ENCODE measurements at places on chromosomes 1 and 21.

DNA sequence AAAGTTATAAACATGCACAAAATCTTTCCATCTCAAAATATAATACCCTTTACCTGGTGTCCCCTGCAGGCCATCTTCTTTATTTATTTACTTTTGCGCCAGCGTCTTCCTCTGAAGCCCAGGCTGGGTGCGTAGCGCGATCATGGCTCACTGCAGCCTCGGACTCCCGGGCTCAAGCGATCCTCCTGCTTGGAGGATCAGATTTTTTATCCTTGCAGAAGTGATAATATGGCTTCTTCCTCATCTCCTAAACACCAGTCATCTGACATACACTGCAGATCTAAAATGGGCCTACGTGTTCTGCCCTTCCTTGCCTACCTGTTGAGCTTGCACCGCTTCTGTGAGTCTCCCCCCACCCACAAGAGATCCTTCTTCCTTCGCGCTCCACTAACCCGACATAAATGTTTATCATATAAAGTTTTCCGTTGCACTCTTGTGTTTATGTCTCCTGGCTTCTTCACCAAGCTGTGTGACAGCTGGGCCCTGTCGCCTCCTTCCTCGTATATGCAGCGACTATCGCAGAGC lies 506 bp upstream of the SRP9 start:
- DNase-seq: no peak

DNA sequence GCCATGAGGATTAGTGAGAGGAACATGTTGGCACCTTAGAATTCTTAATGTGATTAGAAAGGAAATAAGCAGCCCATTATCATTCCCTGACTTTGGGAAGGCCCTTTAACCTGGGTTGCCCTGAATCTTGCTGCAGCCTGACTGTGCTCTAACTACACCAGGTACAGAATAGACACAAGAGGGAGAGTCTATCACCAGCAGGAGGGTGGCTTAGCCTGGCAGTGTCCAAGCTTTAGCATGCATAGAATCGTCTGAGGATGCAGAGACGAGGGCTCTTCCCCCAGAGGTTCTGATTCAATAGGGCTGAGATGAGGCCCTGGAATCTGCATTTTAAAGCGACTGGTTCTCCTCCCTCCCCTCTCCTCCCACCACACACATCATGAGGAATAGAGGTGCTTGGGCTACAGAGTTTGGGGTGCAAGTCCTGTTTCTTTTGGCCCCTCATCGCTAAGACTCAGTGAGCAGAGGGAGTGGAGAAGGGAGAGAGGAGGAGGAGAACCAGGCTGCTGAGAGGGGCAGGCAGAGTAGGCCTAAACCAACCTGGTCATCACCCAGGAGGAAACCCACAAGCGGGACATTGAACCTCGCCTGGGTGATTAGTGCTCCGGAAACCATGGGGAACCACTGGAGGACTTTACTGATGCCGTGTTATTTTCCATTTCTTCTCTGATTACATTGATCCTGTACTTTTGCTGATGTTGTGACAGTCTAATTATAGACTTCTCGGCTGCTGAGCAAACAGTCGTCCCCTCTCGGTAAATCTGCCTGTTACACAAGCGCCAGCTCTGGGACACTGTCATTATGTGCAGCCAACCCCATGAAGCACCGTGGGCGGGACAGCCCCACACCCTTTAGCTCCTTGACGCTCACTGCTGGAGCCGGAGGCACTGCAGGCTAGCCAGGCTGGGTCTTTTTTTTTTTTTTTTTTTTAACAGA lies 6.3 kb upstream of the TENT5C start:
- no peak for DNase-seq

DNA sequence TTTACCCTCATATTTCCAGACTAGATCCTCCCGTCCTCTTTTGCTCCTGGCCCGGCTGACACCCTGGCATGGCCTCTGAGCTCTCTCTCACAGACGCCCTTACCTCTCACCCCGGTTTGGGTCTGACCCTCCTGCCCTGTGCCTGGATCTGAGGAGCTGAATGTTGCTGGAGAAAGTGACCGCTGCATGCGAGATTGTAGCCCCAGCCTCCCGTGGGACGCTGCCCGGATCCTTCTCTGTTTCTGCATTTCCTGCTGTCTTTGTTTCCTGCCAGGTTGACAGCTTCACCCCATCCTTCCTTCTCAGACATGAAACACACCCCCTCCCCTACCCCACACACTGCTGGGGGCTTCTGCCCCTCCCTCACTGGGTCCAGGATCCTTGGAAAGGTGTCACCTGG lies 9.5 kb downstream of the FAM131C start:
- no peak for DNase-seq

- no peak for DNase-seq
These were observed 29.2 kb downstream of the TRABD2B start for GRCh38 chr1:47967864-47968555.

- no peak for DNase-seq
These were observed 208.8 kb downstream of the HIVEP3 start for GRCh38 chr1:41709873-41710272.

DNA sequence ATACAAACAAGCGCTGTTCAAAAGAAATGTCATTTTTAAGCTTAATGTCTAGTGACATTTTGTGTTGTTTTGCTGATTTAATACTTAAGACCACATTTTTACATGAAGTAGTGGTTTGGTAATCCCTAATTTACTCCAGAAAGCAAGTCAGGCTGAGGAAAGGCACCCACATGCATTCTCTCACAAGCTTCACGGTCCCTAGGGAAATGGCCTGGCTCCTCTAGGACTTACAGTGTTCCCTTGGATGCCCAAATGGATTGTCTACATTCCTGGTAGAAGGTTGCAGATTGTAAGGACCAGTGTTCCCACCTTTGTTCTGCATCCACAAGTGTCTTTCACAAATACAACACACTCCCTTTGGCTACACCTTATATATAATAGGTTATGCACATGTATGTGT lies 9.5 kb downstream of the GPSM2 start:
- no peak for DNase-seq

DNA sequence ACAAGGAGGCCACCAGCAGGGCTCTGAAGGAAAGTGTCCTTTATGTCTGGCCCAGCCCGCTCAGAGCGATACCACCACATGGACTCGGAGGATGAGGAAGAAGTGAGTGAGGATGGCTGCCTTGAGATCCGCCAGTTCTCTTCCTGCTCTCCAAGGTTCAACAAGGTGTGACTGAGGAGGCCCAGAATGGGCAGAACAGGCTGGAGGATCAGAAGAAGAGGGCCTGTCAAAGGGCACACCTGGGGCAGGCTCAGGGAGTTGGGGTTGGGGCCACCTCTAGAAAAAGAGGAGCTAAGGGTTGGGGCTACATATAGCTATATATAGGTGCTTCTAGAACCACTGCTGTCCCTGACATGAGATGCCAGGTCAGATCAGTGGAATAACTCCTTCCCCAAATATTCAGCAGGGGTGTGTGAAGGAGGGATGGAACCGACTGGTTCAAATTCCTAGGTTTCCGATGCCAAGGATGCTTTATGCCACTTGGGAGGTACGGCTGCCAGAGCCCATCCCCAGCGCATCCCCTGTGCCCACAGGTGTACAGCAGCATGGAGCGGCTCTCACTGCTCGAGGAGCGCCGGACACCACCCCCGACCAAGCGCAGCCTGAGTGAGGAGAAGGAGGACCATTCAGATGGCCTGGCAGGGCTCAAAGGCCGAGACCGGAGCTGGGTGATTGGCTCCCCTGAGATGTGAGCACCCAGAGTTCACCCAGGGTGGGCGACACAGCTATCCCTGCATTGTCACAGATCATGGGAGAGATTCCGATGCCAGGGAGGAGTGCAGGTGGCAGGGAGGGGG lies 102.2 kb downstream of the PIK3R3 start:
- no peak for DNase-seq

- no peak for DNase-seq
These were observed 18.4 kb upstream of the FRRS1 start for GRCh38 chr1:99784809-99785255.

DNA sequence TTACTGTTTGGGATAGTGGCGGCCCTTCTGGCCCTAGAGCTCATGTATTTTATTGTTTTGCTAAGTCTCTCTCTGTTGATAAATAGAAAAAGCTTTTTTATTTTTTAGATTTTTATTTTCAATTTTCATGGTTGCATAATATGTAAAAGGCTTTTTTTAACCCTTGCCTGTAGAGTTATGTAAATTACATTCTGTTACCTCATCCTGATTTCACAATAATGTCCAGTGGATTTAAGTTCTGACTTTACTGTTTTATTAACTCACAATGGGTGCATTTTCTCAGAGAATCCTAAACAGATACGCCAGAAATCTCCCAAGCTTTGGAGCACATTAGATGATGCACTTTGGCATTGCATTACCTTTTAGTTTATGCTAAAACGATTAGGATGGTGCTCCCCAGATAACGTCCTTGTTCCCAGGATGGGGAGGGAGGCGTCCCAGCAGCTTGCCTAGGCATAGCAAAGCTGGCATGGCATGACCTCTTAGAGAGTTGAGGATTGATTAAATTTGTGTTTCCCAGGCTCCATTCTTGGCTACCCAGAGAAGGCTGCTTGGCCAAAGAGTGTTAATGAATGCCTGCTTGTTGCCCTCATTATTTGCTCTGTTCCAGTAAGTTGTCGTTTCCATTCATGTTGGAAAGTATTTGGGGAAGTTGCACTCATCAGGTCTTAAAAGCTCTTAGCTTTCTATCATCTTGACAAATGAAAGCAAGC lies 17.1 kb downstream of the UTP25 start:
- no peak for DNase-seq

- DNase-seq: no peak
These were observed 103.1 kb downstream of the ST6GALNAC3 start for GRCh38 chr1:76177615-76178014.

DNA sequence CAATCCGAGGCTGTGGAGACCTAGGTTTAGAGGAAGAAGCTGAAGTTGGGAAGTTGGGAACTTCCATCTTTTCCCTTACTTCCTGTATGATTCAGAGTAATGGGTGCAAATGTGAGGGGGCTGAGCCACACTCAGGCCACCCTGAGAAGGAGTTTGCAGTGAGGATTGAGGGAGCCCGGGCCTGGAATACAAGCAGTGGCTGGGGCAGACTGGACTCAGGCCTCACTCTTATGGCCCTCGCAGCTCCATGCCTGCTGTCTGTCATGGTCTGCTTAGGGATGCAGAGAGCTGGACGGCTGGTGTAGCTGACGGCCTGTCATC lies 73.7 kb upstream of the RAB4A start:
- no peak for DNase-seq

DNA sequence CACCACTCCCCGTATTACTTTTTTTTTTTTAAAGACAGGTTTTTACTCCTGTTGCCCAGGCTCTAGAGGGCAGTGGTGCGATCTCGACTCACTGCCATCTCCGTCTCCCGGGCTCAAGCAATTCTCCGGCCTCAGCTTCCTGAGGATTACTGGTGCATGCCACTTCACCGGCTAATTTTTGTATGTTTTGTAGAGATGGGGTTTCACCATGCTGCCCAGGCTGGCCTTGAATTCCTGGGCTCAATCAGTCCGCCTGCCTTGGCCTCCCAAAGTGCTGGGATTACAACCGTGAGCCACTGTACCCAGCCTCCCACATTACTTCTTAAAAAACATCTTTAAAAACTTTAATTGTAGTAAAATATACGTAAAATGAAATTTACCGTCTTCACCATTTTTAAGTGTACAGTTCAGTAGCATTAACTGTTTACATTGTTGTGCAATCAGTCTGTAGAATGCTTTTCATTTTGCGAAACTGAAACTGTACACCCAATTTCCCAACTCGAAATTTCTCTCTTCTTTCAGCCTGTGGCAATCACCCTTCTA lies 77.0 kb downstream of the ZMYM4 start:
- no peak for DNase-seq

GRCh38 chr1:52697795-52698674 lies at the start of gene COA7:
Gene COA7 (minus strand): TSS chr1:52698347. CDS start chr1:52698326, 21 bp downstream.
- DNase-seq: peak; percentile 59

GRCh38 chr1:244449936-244450508 lies 1.7 kb downstream of the ADSS2 start:
- no peak for DNase-seq

DNA sequence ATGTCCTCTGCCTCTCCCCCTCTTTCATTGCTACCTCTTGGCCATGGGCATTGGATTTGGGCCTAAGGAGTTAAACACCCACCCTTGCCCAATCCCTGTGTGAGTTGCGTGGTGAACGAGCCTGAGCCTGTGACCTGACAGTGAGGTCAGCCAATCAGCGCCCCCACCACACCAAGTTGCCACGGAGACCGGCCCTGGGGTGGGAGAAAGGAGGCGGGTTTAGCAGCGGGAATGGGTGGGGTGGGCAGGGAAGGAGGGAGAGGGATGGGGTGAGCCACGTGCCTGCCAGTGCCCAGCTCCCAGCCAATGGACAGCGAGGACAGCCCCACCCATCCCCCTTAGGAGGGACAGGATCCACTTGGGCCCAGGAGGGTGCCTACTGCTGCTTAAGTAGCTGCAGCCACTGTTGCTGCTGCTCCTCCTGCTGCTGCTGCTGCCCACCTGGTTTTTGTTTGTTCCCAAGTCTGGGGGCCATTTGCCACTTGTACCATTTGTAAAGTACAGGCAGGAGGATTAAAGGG lies 9.5 kb downstream of the ZBTB7B start:
- DNase-seq: no peak

DNA sequence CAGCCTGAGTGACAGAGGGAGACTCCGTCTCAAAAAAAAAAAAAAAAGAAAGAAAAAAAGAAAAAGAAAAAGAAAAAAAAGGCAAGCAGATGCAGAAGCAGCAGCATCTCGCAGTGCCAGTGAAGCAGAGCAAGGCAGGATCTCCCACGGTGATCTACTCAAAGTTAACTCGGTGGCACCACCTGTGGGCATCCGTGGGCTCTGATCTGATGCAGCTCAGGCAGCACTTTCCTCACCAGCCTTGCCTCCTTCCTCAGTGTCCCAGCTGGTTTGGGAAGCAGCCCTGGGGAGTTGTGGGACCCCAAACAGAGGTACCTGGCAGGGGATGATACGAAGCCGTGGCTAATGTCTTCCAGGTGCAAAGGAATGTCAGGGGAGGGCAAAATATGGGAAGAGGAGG lies 104.3 kb upstream of the KRTAP19-8 start:
- DNase-seq: no peak

GRCh38 chr1:184802354-184803179 lies 47.9 kb upstream of the EDEM3 start:
- no peak for DNase-seq

- DNase-seq: no peak
These were observed 123.3 kb upstream of the USP24 start for GRCh38 chr1:55338448-55338820.

DNA sequence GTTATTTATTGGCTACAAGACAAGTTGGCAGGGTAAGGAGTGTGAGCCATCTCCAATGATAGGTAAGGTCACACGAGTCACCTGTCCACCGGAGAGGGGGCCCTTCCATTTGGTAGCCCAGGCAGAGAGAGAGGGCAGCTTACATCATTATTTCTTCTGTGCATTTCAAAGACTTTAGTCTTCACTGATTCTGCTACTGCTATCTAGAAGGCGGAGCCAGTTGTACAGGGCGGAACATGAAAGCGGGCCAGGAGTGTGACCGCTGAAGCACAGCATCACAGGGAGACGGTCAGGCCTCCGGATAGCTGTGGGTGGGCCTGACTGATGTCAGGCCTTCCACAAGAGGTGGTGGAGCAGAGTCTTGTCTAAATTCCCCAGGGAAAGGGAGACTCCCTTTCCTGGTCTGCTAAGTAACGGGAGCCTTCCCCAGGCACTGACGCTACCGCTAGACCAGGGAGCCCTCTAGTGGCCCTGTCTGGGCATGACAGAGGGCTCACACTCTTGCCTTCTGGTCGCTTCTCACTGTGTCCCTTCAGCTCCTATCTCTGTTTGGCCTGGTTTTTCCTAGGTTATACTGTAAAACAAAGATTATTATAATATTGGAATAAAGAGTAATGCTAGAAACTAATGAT lies 36.7 kb downstream of the ZNF695 start:
- no peak for DNase-seq

- no peak for DNase-seq
These were observed 42.7 kb downstream of the EBNA1BP2 start for GRCh38 chr1:43129426-43129825.
